Frontal cortex (tissue), 4 donors: ENCODE measurements at places on chromosomes 3 and 15. TPM values are rescaled to one million over a fixed set of nuclear protein-coding genes. Genes with fewer than 3 reads are reported as not detected.

GRCh38 chr15:26670116-26670515 is 102.8 kb downstream of the GABRB3 start:
- DNase-seq = no peak

DNA sequence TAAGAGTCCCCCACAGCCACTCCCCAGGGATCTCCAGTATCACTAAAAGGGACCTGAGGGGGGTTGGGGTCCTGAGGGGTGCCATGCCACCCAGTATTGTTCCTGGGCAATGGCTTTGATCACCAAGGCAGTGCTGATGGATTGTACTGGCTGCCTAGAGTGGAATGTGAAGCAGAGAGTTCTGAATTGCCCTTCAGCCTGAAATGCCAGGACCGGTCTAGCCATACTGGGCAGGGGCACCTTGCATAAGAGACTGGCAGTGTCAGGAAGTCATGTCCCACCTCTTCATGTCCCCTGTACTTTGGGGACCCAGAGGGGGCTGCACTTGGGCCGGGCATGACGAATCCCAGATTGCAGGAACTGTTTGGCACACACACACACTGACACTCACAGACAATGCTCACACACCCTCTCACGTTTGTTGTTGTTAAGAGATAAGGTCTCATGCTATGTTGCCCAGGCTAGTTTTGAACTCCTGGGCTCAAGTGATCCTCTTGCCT is 4.5 kb upstream of the TKT start:
- no peak for DNase-seq

DNA sequence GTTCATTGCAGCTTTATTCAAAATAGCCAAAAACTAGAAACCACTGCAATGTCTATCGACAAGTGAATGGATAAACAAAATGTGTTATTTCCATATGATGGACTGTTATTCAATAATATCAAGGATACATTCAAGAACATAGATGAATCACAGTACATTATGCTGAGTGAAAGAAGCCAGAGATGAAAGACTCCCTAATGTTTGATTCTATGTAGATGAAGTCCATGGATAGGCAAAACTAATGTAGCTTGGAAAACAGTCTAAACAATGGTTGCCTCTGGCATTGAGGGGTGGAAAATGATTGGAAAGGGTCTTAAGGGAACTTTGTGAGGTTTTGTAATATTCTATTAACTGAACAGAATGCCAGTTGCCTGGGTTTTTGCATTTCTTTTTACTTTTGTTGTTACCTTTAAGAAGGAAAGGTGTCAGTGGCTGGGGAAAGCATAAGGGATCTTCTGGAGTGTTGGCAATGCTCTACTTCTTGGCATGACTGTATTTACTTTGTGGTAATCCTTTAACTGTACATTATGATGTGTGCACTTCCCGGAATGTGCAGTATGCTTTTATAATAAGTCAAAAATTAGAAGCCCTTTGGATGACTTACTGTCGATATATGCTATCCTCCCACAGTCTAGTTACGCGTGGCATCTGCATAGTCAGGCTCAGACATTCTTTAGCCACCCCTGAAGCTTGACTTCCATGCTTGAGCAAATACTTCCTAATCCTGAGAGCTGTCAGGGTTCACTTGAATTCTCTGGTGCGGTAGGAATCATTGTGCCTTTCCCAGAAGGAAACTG is 20.5 kb upstream of the ATP10A start:
- DNase-seq = no peak

TEX55 gene
- total RNA-seq = not detected

DNA sequence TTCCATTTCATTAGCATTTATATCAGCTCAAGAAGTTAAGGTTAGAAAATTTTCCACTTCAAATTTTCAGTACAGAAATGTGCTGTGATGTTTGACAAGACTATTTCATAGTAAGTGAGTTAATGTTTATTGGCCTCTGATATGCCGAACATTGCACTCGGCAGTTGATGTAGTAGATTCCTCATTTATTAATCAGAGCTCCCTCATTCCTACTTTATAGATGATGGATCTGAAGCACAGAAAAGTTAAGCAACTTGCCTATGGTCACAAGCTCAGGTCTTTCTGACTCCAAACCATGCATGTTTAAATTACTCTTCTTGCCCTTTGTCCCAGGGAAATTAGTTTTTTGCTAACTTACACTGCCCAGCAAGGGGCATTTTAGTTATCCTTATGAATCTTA is 92.0 kb downstream of the ATG7 start:
- no peak for DNase-seq

COMMD2 gene
- total RNA-seq = 106 TPM

- no peak for DNase-seq
Observed at GRCh38 chr3:152786977-152787681, 47.8 kb upstream of the P2RY1 start.

NME9 gene
- total RNA-seq = 1.6 TPM

- peak; percentile 47 for DNase-seq
Observed at GRCh38 chr3:49173116-49173791, 1.9 kb downstream of the KLHDC8B start.

DNA sequence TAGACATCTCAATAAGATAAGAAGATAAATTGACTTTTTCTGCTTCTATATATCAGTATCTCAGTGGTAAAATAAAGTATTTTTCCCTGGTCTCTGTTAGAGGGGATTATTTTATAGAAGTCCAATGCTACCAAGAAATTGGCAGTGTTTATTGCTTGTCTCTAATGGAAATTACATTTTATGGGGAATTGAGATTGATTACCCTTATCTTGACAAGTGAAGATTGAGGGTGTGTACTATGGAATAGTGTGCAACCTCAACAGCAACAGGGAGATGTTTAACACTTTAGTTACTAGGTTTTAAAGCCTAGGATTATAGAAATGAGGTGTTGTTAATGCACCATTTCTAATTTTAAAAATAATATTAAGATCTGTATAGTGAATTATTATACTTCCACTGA is 154.8 kb upstream of the ROBO1 start:
- DNase-seq = no peak

DNA sequence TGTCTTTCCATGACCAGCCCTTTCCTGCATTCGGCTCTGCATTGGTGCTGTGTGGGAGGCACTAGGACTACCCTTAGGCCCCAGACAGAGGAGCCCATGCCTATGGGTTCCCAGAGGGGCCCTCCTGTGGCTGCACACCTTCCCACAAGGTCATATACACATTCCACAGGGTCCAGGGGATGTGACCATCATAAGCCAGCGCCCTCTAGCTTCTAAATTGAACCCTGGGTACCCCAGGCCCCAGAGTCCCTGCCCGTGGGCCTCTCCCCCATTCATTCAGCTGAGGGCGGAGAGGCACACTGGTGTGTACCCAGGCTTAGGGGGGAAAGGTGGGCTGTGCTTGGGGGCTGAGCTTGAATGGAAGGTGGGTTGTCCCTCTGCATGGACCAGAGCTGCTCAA is 10.2 kb upstream of the SLC6A6 start:
- DNase-seq = no peak

DNA sequence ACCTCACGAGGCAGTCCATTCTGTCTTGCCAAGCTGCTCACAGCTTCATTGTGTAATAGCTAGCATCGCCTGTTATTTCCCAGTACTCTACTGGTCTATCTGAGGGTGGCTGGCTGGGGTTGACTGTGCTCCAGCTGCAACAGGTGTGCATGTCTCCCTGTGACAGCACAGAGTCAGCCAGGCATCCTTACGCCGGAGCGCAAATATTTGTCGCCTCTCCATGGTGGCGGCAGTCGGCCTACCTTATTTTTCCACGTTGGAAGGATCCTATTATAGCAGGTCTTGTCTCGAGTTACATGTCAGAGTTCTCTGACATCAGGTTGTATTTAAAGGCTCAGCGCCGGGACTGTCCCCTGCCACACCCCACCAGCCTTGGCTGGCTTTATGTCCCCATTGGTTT is 307.1 kb downstream of the TLE3 start:
- no peak for DNase-seq

GRCh38 chr15:98845138-98845884 is 162.3 kb downstream of the PGPEP1L start:
- no peak for DNase-seq

UBAP1L gene
- total RNA-seq = 2.0 TPM

DNA sequence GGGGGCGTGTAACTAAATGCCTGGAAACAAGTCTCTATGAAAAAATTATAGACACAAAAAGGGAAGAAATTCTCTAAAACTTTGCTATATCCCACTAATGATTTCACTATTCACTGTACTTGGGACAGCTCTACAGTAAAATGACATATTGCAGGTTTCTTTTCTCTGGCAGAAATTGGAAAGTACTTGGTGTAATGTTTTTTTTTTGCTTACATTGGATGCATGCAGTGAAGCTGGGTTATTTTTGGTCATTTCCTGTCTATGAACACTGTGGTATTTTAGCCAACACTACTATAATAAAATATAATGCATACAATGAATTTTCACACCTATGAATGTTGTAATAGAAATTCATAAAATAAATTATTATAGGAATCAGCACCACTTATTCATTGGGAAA is 109.7 kb downstream of the LRRC49 start:
- no peak for DNase-seq

ABHD10 gene
- total RNA-seq = 85.6 TPM

CD80 gene
- total RNA-seq = not detected

- DNase-seq = no peak
Observed at GRCh38 chr3:40237159-40237558, 72.3 kb upstream of the EIF1B start.

DNA sequence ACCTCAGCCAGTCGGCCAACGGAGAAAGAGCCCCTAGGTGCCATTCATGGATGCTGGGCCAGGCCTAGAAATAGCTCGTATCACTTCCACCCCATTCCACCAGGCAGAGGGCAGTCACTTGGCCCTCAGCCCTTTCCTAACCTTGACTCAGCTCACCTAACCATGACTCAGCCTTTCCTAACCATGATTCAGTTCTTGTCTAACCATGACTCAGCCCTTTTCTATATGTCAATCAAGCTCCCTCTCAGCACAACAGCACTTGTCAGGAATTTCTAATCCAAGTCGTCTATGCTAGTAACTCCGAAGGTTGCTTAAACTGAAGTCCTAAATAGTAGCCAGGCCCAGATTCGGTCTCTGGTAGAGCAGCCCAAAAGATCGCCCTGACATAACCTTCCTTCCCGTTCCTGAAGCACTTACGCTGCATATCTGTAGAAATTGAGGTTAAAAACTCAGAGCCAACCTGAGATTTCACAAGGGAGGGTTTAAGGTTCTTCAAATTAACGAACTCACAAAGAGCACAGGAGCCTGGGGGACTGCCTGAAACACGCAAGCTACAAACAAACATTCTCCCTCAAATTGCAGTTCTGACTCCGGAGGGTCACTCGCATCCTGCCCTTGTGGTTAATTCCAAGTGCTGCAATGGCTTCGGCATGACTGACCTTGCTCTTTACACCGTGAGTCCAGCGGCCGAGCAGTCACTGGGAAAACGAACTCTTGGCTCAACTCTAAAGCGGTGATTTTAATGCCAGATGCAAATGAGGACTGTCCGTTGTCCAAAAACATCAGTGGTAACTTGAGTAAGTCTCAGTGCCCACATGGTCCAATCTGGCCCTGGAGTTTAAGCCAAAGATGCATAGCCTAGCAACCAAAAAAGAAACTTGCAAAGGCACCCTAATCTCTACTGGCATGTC is 99.9 kb downstream of the ADAMTS17 start:
- DNase-seq = no peak

DNA sequence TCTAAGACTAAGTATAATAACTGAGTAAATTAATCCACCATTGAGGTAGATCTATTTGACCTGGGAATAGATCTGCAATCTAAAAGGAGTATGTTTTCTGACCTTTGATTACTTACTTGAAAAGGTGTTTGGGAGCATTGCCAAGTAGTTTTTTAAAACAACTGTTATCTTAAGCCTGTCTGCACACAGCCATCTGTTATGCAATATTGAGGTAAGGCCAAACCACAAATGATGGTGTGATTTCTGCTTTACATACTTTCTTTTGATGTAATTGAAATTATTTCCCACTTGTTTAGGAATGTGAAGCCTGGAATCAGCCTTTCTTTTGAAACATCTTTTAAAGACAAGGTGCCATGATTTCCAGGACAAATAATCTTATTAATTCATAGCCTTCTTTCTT is 274.0 kb downstream of the BBX start:
- no peak for DNase-seq

DNA sequence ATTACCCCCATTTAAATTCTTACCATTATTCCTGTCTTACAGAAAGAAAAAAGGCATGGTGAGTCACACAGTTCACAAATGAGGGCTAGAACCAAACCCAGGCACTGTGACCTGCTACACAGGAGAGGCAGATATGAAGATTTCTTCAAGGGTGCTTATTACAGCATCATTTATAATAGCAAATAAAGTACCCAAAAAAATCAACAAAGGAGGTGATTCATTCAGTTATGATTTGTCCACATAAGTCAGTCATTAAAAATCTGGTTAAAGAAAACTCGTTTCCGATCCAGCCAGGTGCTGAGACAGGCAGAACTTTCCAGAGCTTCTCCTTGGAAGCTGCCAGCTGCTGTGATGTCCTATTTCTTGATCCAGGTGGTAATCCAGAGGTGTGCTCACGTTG is 7.5 kb upstream of the LOXL1 start:
- no peak for DNase-seq

CPNE9 gene
- total RNA-seq = 0.41 TPM

- DNase-seq = no peak
Observed at GRCh38 chr3:144351773-144352365, 380.2 kb downstream of the DIPK2A start.

- DNase-seq = no peak
Observed at GRCh38 chr15:39317225-39317624, 263.7 kb upstream of the THBS1 start.

DNA sequence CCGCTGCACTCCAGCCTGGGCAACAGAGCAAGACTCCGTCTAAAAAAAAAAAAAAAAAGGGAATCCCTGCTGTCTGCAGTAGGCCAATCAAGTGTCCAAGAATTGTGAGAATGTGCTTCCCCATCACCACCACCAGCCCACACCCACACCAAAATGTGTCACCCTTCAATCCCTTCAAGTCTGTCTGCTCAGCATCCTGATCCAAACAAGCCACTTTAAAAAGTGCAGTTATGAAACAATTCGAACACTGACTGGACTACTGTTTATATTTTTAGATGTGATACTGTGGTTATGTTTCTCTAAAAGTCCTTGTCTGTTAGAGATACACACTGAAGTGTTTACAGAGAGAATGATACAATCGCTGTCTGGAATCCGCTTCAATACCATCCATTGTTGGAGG is 78.1 kb upstream of the CGNL1 start:
- no peak for DNase-seq

GRCh38 chr15:89090791-89091626 is 2.8 kb downstream of the ABHD2 start:
- DNase-seq = no peak

GP5 gene
- not detected for total RNA-seq

GRCh38 chr3:123113889-123114450 is 47.1 kb downstream of the PDIA5 start:
- no peak for DNase-seq

GRCh38 chr15:60021589-60022378 is 17.7 kb downstream of the FOXB1 start:
- no peak for DNase-seq

DNA sequence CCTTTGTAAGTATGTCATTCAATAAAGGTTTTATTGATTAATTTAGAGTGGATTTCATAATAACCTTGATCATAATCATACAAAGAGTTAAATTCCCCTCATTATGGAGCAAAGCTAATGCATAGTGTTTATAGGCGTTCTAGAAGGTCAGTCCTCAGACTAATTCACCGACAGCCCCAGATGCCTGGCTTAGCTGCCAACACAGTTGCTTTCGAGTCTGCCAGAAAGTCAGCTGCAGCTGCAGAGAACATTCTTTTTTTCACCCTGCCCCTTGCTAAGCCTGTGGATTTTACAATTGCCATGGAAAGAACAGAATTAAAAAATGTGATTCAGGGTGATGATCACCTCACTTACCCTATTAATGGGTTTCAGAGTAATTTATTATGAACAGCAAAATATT is 21.2 kb downstream of the CADM2 start:
- no peak for DNase-seq

DCLK3 gene
- total RNA-seq = 7.7 TPM
